Tibial nerve (tissue), 4 donors: ENCODE measurements at places on chromosomes 11 and 22.

GRCh38 chr11:118144301-118145268, 8.0 kb downstream of the SCN4B start:
- H3K27me3 ChIP-seq, result peaks cover 52% of the 10 kb centered on the region
- peaks cover 14% of the 10 kb centered on the region for H3K4me1 ChIP-seq
- DNase-seq, result no peak
- H3K4me3 ChIP-seq, result no peak overlapping the region
- H3K27ac ChIP-seq, result no peak overlapping the region

GRCh38 chr11:101705972-101706371, 122.2 kb upstream of the TRPC6 start:
- no peaks in the 10 kb centered on the region for H3K27me3 ChIP-seq
- no peak overlapping the region for H3K4me3 ChIP-seq
- no peak for DNase-seq
- H3K27ac ChIP-seq, result no peak overlapping the region
- H3K36me3 ChIP-seq, result no peaks in the 10 kb centered on the region

DNA sequence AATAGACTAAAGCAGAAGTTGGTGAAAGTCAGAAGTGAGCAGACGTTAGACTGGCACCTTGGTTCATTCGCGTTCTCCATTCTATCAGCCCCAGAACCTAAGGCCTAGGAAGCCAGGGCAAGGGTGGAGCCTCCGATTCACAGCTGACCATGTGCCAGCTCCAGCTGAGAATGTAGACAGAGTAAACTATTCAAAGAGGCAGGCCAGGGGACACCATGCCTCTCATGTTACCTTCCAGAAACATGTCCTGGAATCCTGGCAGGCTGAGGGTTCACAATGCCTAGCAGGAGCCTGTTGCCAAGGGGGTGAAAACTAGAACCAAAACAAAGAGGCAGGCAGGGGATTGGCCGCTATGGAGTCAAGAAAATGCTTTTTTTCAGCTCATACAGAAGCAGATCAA, 224.4 kb upstream of the POU2AF2 start:
- H3K4me3 ChIP-seq, result no peak overlapping the region
- no peaks in the 10 kb centered on the region for H3K36me3 ChIP-seq
- peaks cover 3% of the 10 kb centered on the region for H3K4me1 ChIP-seq
- no peak for DNase-seq
- H3K27ac ChIP-seq, result no peak overlapping the region

GRCh38 chr22:38214302-38215056, 12.7 kb downstream of the MAFF start:
- no peaks in the 10 kb centered on the region for H3K27me3 ChIP-seq
- H3K27ac ChIP-seq, result peak overlapping the region; percentile 60
- H3K4me3 ChIP-seq, result no peak overlapping the region
- no peaks in the 10 kb centered on the region for H3K36me3 ChIP-seq

GRCh38 chr22:33018232-33018864, 39.8 kb downstream of the SYN3 start:
- no peaks in the 10 kb centered on the region for H3K4me1 ChIP-seq
- no peaks in the 10 kb centered on the region for H3K36me3 ChIP-seq
- H3K4me3 ChIP-seq, result no peak overlapping the region
- no peaks in the 10 kb centered on the region for H3K27me3 ChIP-seq

DNA sequence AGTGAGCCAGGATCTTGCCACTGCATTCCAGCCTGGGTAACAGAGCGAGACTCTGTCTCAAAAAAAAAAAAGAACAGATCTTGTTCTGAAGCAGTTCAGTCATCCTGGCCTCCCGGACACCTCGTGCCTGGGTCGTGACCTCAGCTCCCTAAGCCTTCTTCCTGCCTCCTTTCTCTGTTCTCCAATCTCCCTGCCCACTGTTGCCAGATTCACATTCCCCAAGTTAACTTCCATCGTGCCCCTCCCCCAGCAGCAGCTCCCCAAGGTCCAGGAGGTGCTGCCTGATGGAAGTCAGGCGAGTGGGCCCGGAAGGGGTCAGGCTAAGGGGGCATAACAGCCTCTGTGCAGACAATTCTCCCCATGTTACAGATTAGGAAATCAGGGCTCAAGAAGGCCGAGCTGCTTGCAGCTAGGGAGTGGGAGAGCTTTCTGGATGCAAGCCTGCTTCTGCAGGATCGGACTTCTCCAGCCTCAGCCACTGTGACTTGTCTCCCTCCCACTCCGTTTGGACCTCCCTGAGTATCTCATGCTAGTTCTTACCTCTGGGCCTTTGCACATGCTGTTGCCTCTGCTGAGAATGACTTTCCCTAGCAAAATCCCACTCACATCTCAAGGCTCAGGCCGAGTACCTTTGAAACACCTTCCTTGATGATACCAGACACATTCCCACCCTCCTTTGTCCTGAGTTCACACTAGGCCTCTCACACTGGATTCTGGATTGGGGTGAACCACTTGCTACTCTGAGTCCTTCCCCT, 14.3 kb upstream of the TMEM184B start:
- H3K27ac ChIP-seq, result peak overlapping the region; percentile 18
- no peaks in the 10 kb centered on the region for H3K27me3 ChIP-seq
- H3K36me3 ChIP-seq, result no peaks in the 10 kb centered on the region
- DNase-seq, result no peak
- H3K4me3 ChIP-seq, result no peak overlapping the region

DNA sequence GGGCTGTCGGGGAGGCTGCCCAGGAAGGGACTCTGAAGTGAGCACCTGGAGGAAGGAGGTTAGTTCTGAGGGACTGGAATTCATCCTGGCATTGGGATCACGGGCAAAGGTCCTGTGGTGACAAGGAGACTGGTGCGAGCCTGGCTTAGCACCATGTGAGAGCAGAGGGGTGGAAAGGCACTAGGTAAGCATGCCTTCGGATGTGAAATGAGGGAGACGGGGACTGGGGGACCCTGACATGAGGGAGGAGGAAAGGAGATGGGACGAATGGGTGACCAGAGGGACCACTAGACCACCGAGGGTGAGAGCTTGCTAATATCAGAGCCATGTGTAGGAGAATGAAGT, 3.1 kb upstream of the VPREB1 start:
- no peaks in the 10 kb centered on the region for H3K4me1 ChIP-seq
- no peak overlapping the region for H3K4me3 ChIP-seq
- H3K36me3 ChIP-seq, result no peaks in the 10 kb centered on the region
- no peaks in the 10 kb centered on the region for H3K27me3 ChIP-seq
- H3K27ac ChIP-seq, result no peak overlapping the region
- no peak for DNase-seq

- no peaks in the 10 kb centered on the region for H3K27me3 ChIP-seq
- H3K4me3 ChIP-seq, result no peak overlapping the region
- no peaks in the 10 kb centered on the region for H3K4me1 ChIP-seq
- H3K36me3 ChIP-seq, result no peaks in the 10 kb centered on the region
These were observed 80.3 kb downstream of the CASP12 start for GRCh38 chr11:104817973-104818372.

DNA sequence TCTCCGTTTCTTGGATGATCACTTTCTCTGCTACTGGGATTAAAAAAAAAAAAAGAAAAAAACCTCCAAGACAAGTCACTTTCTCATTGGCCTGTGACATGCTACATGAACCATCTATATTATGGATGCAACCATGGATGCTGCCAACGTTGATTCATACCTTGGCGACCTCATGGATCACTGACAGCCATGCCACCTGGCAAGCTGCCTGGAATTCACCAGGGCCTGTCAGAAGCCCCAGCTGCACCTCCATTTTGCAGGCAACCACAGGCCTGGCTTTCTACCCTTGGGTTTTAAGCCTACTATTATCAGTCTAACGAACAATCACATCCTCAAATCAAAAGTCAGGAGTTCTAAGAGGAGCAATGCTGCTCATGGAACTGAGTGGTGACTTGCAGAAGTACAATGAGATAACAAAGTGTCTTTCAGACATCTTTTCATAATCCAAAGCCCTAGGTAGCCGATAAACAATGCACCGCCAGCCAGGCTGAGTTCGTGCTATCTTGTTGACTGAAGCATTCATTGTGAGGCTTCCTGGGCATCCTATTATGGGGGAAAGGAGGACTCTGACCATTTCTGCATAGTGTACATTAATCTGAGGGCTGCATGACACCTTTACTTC, 48.0 kb upstream of the CADM1 start:
- no peak overlapping the region for H3K4me3 ChIP-seq
- H3K4me1 ChIP-seq, result no peaks in the 10 kb centered on the region
- H3K36me3 ChIP-seq, result no peaks in the 10 kb centered on the region
- H3K27ac ChIP-seq, result no peak overlapping the region
- H3K27me3 ChIP-seq, result no peaks in the 10 kb centered on the region
- no peak for DNase-seq

- H3K4me1 ChIP-seq, result no peaks in the 10 kb centered on the region
- no peak overlapping the region for H3K27ac ChIP-seq
- H3K4me3 ChIP-seq, result no peak overlapping the region
- H3K27me3 ChIP-seq, result no peaks in the 10 kb centered on the region
- H3K36me3 ChIP-seq, result no peaks in the 10 kb centered on the region
- DNase-seq, result no peak
These were observed 1281.8 kb upstream of the TENM4 start for GRCh38 chr11:80722629-80723028.

DNA sequence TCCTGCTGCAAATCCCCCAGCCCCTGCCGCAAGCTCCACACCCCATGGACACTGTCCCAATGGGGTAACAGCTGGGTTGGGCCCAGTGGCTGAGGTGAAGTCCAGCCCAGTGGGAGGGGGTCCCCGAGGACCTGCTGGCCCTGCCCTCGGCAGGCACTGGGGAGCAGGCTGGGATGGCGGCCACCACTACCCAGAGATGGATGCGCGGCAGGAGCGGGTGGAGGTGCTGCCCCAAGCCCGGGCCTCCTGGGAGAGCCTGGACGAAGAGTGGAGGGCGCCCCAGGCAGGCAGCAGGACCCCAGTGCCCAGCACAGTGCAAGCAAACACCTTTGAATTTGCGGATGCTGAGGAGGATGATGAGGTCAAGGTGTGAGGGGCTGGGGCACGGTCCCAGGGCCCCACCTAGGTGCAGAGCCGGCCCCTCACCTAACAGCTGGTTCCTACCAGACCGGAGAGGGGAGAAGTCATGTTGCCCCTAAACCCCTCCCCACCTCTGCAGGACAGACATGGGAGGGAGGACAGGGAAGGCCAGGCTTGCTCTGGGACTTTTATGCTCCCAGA, 8.2 kb downstream of the CDC42EP1 start:
- H3K4me3 ChIP-seq, result no peak overlapping the region
- H3K27me3 ChIP-seq, result no peaks in the 10 kb centered on the region
- H3K27ac ChIP-seq, result peak overlapping the region; percentile 100
